ENCODE measurements at places on chromosomes 1 and 21. TPM values are rescaled to one million over a fixed set of nuclear protein-coding genes. Genes with fewer than 3 reads are reported as not detected.

- no peak for DNase-seq
These were observed 35.4 kb downstream of the SELL start for GRCh38 chr1:169676001-169676400.

The G0S2 gene
- 4.5 TPM for total RNA-seq

DNA sequence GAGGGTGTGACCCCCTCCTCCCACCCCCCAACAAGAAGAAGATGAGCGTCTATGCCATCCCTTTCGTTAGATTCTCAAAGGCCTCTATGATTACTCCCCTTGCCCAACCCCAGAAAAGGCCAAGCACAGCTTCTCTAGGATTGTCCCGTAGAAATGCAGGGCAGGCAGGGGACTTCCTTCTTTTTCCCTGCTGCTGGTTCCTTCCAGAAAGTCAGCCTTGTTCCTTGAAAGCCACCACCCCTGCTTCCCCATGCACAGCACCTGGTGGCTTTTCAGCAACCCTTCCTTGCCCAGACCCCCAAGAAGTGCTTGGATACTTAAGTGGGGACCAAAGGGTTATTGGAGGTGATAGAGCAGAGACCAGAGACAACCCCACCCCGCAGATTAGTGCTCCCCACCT lies 75.1 kb downstream of the ARHGEF10L start:
- no peak for DNase-seq

The GCSAML gene
- total RNA-seq, result not detected

The LGR6 gene
- total RNA-seq, result not detected

GRCh38 chr1:180040034-180040433 lies 85.4 kb downstream of the CEP350 start:
- DNase-seq, result no peak

All from uterus (tissue), 4 donors.